ENCODE measurements at places on chromosomes 4 and X.

- DNase-seq, result no peak
These were observed 263.5 kb upstream of the DKK2 start for GRCh38 chr4:107299646-107300045.

- DNase-seq, result no peak
These were observed 2.5 kb upstream of the PDGFRA start for GRCh38 chr4:54226404-54227255.

DNA sequence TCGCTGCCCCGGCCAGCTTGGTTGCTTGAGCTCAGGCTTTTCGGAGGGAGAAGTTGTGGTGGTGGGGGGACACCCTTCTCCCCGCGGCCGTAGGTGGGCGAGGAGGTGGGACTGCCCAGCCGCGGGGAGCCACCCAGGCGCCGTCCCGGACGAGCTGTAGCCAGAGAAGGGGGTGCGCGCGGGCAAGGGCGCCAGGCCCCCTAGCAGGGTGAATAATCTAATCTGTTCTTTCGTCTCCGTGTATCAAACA is 3.1 kb downstream of the MID1IP1 start:
- no peak for DNase-seq

GRCh38 chr4:140368686-140369085 is 4.8 kb upstream of the SCOC start:
- DNase-seq, result no peak

DNA sequence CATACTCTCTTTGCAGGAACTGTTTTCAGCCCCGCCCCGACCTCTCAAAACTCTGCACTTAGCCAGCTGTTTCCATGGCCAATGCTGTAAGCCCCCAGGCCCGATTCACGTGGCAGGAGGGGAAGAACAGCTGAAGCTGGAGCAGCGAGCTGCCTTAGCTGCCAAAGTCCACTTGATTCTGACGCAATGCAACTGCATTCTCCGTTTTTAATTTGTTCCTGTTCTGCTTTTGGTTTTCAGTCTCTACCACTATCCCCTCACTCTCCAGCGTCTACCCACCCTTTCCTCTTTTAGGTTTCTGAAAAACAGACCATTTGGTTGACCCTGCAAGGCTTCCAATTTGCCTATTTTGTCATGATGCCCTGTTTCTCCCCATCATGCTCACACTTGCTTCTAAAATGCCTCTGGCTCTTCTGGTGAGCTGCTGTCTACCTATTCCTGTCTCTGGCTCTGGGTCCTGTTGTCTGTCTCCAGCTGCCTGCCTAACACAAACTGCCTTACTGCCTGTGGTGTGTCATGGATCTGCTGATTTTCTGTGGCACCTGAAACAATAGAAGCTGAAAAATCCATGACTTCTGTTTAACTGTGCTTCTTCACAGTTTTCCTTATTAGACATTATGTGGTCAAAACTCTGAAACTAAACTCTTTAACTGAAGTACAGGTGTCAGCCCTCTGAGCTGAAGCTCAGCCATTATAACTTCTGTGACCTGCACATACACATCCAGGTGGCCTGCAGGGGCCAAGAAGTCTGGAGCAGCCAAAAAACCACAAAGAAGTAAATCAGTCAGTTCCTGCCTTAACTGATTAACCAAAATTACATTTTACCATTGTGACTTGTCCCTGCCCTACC is 160.5 kb upstream of the AGTR2 start:
- DNase-seq, result no peak

All from esophagus squamous epithelium (tissue), 5 donors.